ENCODE measurements at places on chromosomes 2 and 18. TPM values are rescaled to one million over a fixed set of nuclear protein-coding genes. Genes with fewer than 3 reads are reported as not detected.

CSRNP3 gene
- 7.1 TPM for total RNA-seq

DNA sequence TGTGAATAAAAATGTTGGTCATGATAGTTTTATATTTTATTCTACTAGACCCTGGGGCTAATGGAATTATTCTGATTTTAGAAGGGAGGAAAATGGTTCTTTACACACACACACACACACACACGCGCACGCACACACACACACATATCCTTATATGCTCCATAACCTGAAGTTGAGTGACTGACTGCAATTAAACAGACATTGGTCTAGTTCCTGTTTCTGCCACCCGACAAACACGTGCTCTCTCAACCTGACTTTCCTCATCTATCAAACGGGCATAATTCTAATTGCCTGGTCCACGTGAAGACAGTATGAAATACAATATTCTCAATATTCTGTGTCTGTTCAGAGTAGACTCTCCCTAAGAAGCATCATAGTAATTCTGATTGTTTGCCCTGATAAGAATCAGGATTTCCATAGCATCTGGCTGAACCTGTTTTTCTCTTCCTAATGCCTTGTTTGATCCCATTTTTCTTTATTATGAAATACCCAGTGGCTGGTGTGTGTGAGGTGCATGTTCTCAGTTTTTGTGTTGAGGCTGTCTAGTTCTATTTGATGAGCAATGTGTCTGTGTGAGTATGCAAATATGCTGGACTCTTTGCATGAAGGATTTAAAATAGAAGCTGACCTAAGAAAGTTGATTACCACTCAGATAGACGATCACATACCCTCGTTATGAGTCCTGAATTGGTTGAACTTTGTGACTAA lies 51.0 kb downstream of the SETBP1 start:
- no peak for DNase-seq

GRCh38 chr2:120253021-120253882 lies 600 bp downstream of the RALB start:
- DNase-seq = peak; percentile 79

DNA sequence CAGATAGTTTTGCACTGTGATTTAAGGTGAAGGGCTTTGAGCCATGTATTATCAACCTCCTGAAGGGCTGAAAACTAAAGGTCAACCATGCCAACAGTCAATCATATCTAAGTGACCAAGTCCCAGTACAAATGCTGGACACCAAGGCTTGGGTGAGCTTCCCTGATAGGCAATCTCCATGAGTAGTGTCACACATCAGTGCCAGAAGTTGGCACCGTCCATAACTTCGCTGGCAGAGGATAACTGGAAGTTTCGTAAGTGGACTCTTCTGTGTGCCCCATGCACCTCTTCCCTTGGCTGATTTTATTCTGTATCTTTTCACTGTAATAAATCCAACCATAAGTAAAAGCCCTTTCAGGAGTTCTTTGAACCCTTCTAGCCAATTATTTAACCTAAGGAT lies 13.2 kb downstream of the REV1 start:
- DNase-seq = no peak

GRCh38 chr2:88081924-88082608 lies 14.4 kb downstream of the SMYD1 start:
- no peak for DNase-seq

GPBAR1 gene
- total RNA-seq = 49.3 TPM

DNA sequence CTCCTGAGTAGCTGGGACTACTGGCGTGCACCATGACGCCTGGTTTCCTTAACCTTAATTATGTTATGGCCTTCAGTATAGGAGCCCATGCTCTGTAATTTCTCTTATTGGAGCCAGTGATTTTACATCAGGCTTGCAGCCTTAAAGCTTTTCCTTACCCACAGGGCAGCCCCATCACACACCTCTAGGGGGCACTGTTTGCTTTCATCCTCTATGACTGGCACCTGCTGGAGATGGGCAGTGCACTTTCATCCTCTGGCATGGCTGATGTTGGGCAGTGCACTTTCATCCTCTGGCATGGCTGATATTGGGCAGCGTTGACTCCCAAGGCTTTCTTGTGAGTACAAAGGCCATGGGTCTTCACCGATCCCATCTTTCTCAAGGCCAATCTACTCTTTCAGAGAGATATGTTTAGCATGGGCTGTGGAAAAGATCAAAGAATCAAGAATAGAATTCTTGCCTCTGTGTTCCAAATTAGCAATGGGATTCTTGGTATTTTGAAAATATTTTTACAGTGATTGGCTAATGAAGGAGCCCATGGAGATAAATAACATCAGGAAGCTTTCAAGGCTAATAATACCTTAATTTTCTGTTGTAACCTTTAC lies 80.7 kb upstream of the MEX3C start:
- peak; percentile 47 for DNase-seq

GRCh38 chr2:100274076-100274475 lies 48.2 kb downstream of the LONRF2 start:
- DNase-seq = no peak

DUSP28 gene
- 4.0 TPM for total RNA-seq

DNA sequence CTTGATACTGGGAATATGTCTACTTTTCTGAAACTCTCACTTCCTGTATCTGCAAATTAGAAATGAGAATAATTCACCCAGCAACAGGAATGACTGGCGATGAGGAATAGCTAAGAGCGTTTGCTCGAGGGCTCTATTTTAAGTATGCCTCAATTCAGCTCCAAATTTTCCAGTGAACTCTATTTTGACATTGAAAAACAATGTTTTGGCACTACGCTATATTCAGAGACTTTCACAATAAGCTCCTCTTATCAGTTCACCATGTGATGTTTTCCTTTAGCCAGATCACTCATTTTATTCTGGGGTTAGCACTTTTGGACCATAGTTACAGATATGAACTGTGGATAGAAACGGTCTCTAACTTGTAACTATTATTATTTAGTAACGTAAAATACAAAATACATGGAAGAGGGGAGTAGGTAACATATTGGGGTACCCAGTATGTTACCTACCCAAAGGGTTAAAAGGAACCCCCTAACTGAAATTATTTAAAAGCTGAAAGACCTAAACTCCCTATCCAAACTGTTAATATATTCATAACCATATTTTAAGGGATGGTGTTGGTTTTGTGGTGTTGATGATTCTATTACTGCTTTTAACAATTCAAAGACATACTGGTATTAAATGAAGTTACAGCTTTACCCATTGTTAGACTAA lies 28.1 kb downstream of the SLC40A1 start:
- DNase-seq = no peak

DNA sequence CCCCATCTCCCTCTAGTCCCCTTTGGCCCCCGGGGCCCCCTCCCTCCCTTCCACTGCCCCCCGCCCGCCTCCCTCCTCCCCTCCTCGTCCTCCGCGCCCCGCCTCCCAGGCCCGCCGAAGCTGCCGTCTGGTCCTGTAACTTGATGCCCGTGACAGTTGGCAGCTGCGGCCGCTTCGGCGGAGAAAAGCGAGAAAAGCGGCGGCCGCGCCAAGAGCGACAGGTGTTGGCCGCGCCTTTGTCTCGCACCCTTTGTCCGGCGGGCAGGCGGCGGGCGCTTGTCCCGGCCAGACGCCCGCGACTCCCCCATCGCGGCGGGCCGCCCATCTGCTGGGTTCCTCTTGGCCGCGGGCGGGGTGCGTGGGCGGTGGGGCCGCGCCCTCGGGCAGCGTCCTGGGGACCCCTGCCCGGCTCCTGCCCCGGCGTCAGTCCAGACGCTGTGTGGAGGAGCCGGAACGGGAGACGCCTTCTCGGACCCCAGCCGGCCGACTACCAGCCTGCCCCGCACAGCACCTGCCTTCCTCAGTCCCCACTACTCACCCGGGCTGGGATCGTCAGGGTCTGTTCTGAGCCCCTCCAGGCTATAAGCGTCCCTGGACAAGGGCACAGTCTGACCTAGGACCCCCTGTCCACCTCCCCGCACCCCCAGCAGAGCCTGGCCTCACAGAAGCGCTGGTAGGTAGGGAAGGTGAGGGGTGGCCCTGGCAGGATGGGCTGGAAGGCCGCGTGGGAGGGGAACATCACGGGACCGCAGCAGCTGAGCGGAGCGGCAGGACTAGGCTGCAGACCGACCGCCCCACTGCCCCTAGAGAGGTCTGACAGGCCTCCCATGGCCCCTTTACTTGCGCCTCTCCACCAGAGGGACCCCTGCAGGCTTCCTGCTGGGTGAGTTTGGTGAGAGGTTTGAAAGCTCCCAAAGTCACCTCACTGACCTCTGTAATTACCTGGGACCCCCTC lies 1.2 kb upstream of the HES6 start:
- DNase-seq = no peak

CENPA gene
- 1.3 TPM for total RNA-seq

DNA sequence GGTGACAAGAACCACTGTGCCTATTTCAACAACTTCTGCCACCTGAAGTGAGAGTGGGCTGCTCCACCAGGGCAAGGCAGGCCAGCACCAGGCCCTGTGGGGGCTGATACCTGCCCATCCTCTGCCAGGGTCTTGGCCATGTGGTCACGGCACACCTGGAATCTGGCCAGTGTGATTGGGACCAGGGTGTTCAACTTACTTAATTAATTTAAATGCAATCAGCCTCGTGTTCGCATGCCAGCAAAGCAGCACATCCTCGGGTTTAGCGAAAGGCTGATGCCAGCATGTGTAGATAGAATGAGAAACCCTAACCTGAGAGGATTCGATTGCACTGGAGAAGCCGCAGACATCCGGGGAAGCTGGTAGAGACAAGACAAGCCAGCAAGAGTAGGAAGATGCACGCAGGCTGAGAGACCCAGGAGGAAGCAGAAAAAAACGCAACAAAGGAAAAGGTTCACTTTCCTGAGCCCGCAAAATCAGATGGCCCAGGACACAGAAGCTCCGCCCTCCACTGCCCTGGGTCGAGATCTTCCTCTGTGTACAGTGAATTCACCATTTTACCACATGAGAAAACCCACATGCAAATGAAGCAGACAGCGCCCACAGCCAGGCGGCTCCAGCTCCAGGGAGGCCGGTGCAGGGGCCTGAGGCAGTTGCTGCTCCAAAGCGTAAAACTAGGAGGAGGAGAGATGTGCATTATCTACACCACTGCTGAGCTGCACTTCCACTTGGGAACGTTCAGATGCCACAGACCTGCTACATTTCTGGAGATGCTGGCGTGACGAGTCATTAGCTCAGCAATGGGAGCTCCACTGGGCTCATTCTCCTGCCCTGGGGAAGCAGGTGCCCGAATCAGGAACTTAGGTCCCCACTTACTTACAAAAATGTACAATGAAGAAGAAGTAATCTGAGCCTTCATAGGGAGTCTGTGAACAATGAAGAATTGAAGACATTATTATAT lies 92.1 kb downstream of the TMEM18 start:
- no peak for DNase-seq

CABYR gene
- total RNA-seq = 3.0 TPM

- DNase-seq = no peak
These were observed 71.0 kb downstream of the CWC22 start for GRCh38 chr2:179936141-179936540.

- DNase-seq = no peak
These were observed 16.4 kb upstream of the CYS1 start for GRCh38 chr2:10096641-10097040.

DNA sequence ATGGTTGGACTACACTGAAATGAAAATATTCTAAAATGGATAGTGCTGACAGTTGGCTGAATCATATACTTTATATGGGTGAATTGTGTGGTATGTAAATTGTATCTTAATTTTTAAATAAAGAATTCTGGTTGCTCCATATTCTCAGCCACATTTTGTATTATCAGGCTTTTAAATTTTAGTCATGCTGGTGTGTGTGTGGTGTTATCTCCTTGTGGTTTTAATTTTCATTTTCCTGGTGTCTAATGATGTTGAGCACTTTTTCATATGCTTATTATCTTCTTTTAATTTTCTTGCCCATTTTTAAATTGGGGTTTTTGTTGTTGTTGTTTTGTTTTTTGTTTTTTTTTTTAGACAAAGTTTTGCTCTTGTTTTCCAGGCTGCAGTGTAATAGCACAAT lies 3.8 kb upstream of the HIBCH start:
- no peak for DNase-seq

All from mucosa of gallbladder (tissue), 1 donor.